ENCODE measurements at places on chromosomes 4 and X.

GRCh38 chr4:114782415-114783214 is 184.0 kb downstream of the UGT8 start:
- DNase-seq: no peak

GRCh38 chr4:38163216-38164006 is 203.2 kb downstream of the PTTG2 start:
- no peak for DNase-seq

DNA sequence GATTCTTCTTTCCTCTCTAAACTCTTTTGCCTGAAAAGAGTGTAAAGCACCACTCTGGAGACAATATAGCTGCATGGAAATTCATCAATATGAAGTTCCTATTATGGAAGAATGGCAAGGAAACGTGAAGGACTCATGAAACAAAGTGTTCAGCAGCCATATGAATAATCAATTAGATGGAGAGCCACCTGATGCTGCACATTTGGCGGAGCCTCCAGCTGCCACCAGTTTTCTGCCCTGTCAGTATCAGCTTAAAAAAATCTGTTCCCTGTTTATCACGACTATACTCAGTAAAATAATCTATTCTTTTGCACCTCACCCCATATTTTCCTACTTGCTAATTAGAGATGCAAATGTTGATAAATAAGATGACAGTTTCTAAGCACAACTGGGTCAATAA is 276.0 kb downstream of the UNC5C start:
- no peak for DNase-seq

DNA sequence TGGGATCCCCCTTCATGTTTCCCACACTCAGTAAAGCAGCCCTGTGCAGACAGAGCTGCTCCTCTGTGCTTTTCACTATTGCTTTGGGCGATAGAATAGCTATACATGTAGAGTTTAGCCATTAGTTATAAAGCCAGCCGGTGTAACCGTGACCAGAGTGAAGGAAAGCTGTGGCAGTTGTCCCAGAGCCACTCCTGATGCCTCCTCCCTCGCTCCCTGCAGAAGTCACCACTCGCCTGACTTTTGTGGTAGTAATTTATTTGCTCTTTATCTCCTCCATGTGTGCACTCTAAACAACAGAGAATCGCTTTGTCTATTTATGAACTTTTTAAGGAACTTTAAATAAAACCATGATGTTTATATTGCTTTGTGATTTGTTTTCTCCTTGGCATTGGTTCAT is 41.8 kb upstream of the WWC2 start:
- DNase-seq: no peak

GRCh38 chrX:42127563-42127962 is 204.2 kb upstream of the CASK start:
- DNase-seq: no peak

GRCh38 chrX:17547658-17548057 is 172.7 kb downstream of the NHS start:
- no peak for DNase-seq

DNA sequence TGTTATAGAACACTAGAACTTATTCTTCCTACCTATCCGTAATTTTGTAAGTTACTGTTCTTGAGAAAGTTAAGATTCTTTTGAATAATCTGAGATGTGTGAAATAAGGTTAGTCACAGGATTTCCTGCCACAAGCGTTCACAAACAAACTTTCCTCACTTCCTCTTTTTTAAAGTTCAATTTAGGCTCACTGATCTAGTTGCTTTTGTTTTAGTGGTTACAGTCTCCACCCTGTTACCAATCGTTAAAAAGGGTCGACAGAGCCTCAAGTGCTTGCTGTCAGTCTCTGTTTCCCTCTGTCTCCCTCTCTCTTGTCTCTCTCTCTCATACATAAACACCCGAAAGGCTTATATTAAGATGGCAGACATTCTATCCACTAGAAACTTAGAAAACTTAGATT is 35.9 kb upstream of the STK26 start:
- peak; percentile 2 for DNase-seq

- no peak for DNase-seq
These were observed 20.8 kb upstream of the PRPS2 start for GRCh38 chrX:12770440-12770839.

DNA sequence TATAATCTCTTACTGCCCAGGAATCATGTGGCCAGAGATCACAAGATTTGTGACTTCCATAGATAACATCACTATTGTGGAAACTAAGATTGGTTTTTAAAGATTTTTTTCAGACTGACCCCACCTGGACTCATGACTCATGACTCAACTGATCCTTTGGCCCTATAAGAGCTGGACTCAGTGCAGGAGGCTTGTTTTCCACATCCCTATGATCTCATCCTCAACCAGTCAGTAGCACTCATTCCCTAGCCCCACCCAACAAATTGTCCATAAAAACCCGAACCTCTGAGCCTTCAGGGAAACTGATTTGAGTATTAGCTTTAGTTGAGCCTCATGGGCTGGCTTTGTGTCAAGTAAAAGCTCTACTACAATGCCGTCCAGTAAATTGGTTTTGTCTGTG is 7.9 kb upstream of the NOCT start:
- no peak for DNase-seq

GRCh38 chrX:3589474-3589873 is 124.0 kb downstream of the PRKX start:
- DNase-seq: no peak

DNA sequence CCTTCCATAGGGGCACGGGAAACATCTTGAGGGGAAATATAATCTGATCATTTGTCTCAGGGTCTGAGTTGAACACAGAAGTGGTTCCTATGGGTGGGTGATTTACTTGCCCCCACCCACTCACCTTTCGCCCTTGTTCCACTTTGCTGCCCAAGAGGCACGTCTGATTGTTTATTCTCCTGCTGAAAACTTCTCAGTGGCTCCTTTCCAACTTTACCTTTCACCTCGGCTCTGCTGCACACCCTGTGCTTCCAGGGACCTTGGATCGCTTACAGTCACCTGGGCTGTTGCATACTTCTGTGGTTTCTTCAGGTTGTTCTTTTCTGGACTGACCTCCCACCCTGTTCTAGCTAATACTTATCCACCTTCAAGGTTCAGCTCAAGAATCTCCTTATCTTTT is 213.4 kb upstream of the JADE1 start:
- DNase-seq: no peak

- no peak for DNase-seq
These were observed 51.5 kb downstream of the FHIP1A start for GRCh38 chr4:151460434-151460833.

- DNase-seq: peak; percentile 38
These were observed 10.3 kb downstream of the RTL5 start for GRCh38 chrX:72121383-72121782.

DNA sequence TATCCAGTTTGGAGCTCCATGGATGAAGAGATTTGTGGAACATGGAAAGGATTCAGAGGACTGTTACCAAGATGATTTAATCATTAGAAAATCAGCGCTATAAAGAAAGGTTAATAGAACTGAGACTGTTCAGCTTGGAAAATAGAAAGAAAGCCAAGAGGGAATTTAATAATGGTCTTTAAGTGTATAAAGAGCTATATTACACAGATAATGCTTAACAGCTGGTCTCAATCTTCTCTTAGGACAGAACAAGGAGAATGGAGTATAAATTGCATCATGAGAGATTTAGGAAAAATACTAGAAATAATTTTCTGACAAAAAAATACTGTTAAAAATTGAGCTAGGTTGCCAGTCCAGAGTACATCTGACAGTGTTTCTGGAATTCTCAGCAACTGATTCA is 91.3 kb upstream of the MAGEC2 start:
- DNase-seq: no peak

- no peak for DNase-seq
These were observed 120.2 kb downstream of the INPP4B start for GRCh38 chr4:142725886-142726285.

GRCh38 chrX:139554376-139554775 is 23.8 kb downstream of the F9 start:
- DNase-seq: no peak

GRCh38 chr4:163378661-163379060 is 35.0 kb downstream of the NPY5R start:
- DNase-seq: no peak

- no peak for DNase-seq
These were observed 78.4 kb downstream of the IRF2 start for GRCh38 chr4:184395971-184396391.

GRCh38 chrX:154661899-154662298 is 8.5 kb upstream of the CTAG2 start:
- no peak for DNase-seq

DNA sequence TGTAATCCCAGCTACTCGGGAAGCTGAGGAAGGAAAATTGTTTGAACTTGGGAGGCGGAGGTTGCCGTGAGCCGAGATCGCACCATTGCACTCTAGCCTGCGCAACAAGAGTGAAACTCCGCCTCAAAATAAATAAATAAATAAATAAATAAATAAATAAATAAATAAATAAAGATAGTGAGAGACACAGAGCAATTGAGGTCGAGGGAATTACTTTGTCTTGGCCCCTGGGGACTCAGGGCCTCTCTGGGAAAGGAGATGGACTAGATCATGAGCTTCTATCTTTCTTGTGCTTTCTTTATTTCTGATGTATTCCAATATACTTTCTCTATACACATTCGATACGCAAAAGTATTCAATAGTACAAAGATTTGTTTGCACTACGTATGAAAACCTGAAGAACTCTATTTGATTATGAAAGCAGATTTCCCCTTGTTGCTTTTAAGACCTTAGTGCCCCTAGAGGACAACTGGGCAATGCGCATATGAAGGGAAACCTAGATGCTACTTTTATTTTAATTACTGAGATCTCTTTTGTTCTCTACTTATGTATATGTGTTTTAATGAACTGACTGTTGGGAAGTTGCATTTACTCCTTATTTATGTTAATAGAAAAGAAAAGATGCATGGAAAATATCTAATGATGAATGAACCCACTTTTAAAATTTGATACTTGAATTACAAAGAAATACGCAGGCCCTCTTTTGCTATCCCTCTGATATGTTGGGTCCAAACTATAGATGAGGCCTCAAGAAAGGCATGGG is 12.8 kb upstream of the ELOVL6 start:
- peak; percentile 37 for DNase-seq

- no peak for DNase-seq
These were observed 13.8 kb downstream of the PGRMC1 start for GRCh38 chrX:119249891-119250290.

GRCh38 chr4:55904576-55904975 is 44.2 kb upstream of the CEP135 start:
- DNase-seq: no peak

- DNase-seq: no peak
These were observed 144.4 kb downstream of the NHS start for GRCh38 chrX:17519358-17519757.

GRCh38 chr4:185318679-185319078 is 77.0 kb downstream of the LRP2BP start:
- DNase-seq: no peak

GRCh38 chr4:149409146-149409545 is 406.5 kb downstream of the IQCM start:
- DNase-seq: no peak

DNA sequence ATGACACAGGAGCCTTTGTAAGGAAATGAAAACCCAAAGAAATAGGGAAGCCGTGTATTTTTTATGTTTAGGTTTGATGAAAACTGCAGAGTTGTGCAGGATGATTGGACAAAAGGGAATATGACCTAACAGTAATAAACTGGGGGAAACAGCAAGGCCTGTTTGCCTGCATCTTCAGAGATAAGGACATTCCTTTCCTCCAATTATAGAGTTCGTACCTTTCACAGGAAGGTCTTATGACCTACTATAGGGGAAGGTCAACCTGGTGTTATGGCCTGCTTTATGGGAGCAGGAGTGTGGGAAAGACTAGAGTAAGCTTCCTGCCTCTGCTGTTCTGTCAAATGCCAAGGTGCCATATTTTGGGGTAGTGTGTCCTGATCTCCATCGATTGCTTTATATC is 42.5 kb downstream of the BBS12 start:
- no peak for DNase-seq

GRCh38 chrX:2690856-2691542 is at the start of gene CD99:
TSS of gene CD99 (plus strand) at chrX:2691295. CDS start at chrX:2691361, 66 bp downstream.
- peak; percentile 64 for DNase-seq

DNA sequence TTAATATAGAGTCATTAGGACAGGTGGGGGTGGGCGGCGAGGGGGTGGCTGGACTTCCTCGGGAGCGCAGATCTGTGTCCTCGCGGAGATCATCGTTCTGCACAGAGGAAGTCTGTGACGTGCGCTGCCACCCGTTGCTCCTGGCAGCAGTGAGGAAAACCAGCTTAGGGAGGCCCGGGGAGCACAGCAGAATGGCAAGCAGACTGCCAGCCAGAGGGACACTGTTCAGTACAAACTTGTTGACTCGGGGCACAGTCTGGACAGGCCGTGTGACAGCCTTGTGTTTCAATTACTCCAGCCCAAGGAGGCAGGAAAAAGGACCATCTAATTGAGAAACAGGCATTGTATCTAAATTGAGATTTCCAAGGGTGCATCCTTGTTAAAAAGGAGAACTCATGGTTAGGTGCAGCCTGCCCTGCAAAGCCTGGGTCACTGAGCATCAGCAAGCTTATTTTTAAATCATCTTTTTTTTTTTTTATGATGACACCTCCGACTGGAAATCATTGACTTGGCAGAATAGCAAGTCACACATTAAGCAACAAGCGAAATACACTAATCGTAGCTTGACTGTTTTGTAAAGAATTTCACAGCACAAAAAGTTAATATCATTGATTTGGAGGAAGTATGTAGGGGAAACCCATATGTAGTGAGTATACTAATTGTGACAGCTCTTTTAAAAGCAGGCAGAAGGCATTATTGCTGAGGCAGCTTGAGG is 512.0 kb upstream of the FAT1 start:
- peak; percentile 65 for DNase-seq

DNA sequence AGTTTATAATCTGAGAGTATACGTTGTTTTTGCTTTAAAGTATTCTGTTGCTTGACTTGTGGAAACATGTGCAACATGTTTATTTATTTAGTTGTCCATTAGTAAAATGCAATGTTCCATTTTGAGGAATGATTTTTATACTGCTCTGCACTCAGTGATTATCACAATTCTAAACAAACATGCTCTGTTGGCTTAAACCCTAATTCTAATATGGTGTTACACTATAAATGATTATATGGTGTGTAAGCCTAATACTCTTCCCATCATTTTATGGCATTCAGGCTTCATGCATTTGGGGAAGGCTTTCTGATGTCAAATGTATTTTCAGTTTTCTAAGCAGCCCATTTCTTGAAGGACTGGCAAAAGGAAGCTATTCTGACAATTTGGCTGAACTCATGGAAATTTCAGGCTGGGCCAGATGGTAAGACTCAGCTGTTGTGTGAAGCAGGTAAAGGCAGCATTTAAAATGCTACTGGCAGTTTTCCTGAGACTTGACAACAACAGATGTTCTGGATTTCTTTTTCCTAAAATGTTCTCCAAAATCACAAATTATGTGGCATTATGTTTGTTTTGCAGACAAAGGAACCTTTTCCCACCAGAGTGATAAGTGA is 336.7 kb upstream of the GNPDA2 start:
- DNase-seq: no peak

DNA sequence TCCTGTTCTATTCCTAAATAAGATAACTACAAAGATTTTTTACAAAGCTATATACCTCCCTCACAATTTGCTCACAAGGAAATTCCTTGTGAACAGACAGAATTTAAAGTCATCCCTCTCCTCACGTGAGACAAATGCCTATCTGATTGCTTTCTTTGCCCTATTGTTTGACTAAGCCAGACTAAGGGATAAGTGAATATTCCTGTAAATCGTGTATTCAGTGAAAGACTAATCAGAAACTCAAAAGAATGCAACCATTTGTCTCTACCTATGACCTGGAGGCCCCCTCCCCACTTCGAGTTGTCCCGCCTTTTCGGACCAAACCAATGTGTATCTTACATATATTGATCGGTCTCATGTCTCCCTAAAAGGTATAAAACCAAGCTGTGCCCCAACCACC is 15.3 kb upstream of the ZBTB33 start:
- DNase-seq: no peak

GRCh38 chr4:18973296-18973695 is 951.7 kb upstream of the LCORL start:
- DNase-seq: no peak

Data from globus pallidus (tissue), 1 donor.